DND-41 (cell line): ENCODE measurements at places on chromosomes 3 and 15.

DNA sequence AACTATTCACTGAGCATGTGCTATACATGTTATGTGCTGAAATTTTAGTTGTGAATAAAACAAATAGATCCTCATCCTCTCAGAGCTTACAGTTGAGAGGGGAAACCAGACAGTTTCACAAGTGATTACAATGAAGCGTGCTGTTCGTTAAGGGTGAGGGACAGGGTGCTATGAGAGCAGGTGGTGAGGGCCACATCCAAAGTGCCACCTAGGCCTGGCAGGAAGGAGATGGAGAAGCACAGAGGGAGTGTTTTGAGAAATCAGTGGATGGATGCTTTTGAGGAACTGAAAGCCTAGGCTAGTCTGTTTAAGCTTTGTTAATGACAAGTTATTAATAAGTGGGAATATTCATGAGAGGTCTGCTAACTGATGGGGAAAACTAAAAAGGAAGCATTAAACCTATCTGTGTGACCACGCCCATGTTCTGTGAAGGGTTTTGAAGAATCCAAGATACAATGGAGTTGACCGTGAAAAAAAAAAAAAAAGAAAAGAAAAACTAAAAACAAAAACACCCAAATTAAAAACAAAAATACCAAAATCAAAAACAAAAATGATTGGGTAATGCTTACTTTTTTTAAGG is 7.3 kb downstream of the MCTP2 start:
- DNase-seq, result no peak

DNA sequence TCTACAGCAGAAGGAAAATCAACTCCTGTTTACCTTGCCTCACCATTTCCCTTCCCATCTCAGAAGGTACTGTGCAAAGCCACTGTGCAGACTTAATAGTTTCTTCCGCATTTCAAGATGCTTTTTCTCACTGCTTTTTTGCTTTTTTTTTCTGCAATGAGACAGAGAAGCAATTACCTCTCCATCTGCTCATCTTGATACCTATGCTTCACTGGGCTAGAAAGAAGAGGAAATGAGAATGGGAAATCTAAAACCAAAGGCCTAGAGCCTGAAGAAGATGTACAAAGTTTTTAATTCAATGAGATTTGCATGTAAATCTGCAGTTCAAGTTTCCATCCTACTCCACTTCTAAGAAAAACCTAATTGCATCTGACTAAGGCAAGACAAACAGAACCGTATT is 238.1 kb upstream of the SETMAR start:
- no peak for DNase-seq

DNA sequence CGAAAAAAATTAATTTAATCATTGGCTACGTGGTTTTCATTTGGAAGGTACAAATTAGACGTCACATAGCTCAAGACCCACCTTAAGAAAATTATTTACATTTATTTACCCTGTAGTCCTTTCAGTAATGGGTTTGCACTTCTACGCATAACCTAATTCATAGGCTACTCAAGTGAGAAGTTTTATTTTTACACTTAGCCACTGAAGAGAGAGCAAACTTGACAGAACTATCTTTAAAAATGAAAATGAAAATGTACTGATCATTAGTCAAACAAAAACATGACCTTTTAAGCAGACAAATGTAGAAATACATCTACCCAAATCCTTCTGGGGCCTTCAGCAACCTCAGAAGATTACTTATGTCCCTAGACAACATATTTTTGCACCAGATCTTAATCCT is 269.4 kb upstream of the TTC14 start:
- no peak for DNase-seq

GRCh38 chr15:65386376-65386775 is 8.6 kb upstream of the IGDCC3 start:
- no peak for DNase-seq

GRCh38 chr15:42036112-42036905 is 15.5 kb upstream of the PLA2G4E start:
- DNase-seq, result no peak

DNA sequence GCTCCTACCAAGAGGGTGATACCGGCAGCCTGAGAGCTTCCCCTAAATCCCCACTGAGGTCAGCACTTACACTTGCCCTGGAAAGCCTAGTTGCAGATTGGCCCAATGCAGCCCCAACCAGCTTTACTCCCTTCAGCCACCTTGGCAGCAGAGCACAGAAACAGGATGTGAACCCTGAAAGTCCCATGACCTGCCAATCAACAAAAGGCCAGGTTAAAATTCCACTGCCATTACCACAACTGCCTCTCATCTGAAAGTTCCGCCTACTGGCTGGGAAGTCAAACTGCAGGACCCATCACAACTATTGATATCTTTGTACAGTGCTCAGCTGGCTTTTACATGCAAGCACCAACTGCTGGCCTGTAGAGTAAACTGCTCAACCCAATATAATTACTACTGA is 156.2 kb downstream of the ZMAT3 start:
- no peak for DNase-seq

DNA sequence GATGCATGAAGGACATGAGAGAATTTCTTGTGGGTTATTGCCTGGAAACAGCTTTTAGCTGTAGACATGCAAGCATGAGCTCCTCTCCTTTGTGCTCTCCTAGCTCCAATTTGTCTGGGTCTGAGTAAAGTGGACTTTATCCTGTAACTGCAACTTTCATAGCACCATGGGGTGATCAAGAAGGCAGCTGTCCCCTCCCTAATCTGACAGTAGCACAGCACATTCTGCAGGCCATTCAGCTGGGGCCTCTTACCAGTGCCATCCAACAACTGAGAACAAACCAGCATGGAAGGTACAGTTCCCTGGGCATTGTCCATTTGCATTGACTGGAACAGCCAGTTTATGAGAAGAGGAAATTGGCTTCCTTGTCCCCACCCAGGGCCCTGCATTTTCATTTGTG is 7.7 kb upstream of the RAB27A start:
- DNase-seq, result no peak

DNA sequence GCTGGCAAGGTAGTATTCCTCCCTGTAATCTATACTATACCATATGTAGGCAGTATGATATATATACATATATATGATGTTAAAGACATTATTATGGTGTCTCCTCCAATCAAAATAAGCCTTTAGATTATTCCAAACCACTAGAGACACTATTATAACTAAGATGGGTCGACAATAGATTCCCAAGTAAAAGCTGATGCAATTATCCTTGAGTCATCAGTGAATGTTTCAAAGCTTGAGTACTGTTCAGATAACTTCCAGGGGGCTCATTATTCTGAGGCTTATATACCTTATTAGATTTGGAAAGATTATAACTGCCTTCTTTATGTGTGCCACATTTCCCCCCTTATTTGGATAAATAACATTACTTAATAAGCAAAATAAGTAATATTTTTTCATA is 11.9 kb upstream of the C3orf38 start:
- no peak for DNase-seq

DNA sequence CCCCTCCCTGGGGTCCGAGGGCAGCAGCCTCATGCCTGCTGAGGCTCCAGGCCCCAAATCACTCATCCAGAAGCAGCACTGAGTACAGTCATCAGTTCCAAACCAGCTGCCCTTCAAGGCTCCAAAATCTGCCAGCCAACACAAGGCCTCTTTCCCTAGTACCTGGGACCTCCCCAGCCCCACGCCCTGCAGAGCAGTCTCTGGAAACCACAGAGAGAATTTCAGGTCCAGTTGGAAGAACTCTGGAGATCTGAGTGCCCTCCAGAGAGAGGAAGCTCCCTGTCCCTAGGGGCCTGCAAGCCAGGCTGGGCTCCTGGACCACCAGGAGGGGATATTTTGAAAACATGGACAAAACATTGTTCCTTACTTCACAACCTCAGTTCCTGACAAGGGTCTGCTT is 26.2 kb downstream of the TKT start:
- no peak for DNase-seq

DNA sequence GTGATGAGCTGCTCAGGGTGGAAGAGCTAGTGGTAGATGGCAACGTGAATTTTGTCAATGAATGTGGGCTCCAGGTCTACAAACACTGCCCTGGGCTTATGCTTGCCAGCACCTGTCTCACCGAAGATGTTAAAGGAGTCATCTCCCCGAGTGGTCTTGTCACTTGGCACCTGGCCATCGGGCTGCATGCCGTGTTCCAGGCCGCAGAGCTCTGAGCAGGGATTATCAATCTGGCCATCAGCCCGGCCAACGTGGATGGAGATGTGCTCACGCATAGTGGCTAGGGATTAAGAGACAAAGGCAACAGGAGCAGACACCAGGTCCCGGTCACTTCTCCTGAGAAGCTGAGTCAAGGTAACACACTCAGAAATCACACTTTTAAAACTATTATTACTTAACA is 54.8 kb upstream of the ACTC1 start:
- no peak for DNase-seq
